ENCODE measurements at places on chromosomes 7 and 10. TPM values are rescaled to one million over a fixed set of nuclear protein-coding genes. Genes with fewer than 3 reads are reported as not detected.

GRCh38 chr7:84913731-84914130, 273.1 kb downstream of the SEMA3D start:
- H3K27ac ChIP-seq = no peak overlapping the region
- no peaks in the 10 kb centered on the region for H3K27me3 ChIP-seq
- no peak overlapping the region for H3K4me3 ChIP-seq
- H3K36me3 ChIP-seq = no peaks in the 10 kb centered on the region
- no peak for DNase-seq

DNA sequence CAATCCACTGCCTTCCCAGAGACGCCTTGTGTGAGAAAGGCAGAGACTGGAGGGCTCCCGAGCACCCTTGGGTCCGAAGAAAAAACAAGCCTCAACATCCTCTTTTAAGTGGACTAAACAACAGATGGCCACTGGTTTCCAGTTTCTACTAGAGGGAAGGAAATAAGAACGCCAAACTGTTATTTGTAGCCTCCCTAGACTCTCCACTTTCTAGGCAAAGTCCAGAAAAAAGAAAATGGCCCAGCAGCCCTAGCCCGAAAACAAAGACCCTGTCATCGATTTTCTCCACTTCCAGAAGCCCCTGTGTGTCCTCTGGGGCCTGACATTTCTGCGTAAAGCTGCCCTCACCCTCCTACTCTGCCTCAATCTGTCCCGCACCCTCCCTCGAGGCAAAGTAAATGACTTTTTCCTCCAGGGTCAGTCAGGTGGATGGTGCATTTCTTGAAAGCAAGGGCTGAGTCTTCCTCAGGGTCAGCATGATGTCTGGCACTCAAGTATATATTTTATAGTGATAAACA, 6.0 kb downstream of the RGS10 start:
- H3K4me1 ChIP-seq = peaks cover 22% of the 10 kb centered on the region
- H3K36me3 ChIP-seq = no peaks in the 10 kb centered on the region
- no peak overlapping the region for H3K27ac ChIP-seq
- H3K27me3 ChIP-seq = no peaks in the 10 kb centered on the region
- H3K4me3 ChIP-seq = no peak overlapping the region

SCART1 gene
- total RNA-seq = 2.4 TPM

OR9A4 gene
- not detected for total RNA-seq

- H3K4me3 ChIP-seq = no peak overlapping the region
- H3K36me3 ChIP-seq = no peaks in the 10 kb centered on the region
- no peaks in the 10 kb centered on the region for H3K4me1 ChIP-seq
- DNase-seq = no peak
- H3K27ac ChIP-seq = no peak overlapping the region
Measured at GRCh38 chr10:75682649-75683557, 251.5 kb downstream of the LRMDA start.
